ENCODE measurements at places on chromosomes 2 and 18. TPM values are rescaled to one million over a fixed set of nuclear protein-coding genes. Genes with fewer than 3 reads are reported as not detected.

- no peak for DNase-seq
Observed at GRCh38 chr2:46365913-46366667, 68.9 kb downstream of the EPAS1 start.

DNA sequence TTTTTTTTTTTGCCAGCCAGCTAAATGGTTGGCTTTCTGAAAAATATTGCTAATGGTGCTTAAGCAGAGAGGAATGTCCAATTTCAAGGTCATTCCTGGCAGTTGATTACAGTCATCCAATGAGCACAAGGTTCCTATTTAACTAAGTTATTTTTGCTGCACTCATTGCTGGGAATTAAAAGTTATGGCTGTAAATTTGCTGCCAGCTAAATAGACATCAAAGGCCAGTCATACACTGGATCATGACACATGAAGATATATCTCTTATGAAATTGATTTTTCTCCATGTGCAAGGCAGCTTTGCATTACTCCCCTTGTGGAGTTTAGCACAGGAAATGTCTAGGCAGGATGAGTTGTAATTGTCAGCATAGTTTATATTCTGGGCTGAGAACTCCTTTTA lies 1898.4 kb upstream of the CELF4 start:
- DNase-seq: no peak

GRCh38 chr2:152468899-152469692 lies 134.1 kb downstream of the FMNL2 start:
- DNase-seq: no peak

The CGREF1 gene
- polyA plus RNA-seq: 0.74 TPM

DNA sequence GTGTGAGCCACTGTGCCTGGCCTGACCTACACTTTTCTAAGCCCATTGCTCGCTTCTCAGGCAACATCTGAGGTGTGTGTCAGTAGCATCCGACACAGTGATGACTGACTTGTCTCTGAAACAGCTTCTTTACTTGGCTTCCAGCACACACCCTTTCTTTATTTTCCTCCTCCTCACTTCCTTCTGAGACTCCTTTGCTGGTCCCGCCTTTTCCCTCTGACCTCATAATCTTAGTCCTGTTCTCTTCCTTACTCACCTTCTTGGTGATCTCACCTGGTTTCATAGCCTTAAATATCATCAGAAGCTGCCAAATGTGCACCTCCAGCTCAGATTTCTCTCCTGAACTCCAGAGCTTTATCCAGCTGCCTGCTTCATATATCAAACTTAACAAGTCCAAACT lies 66.6 kb upstream of the PELI1 start:
- DNase-seq: no peak

- no peak for DNase-seq
Observed at GRCh38 chr18:1774261-1774660, 797.0 kb downstream of the METTL4 start.

DNA sequence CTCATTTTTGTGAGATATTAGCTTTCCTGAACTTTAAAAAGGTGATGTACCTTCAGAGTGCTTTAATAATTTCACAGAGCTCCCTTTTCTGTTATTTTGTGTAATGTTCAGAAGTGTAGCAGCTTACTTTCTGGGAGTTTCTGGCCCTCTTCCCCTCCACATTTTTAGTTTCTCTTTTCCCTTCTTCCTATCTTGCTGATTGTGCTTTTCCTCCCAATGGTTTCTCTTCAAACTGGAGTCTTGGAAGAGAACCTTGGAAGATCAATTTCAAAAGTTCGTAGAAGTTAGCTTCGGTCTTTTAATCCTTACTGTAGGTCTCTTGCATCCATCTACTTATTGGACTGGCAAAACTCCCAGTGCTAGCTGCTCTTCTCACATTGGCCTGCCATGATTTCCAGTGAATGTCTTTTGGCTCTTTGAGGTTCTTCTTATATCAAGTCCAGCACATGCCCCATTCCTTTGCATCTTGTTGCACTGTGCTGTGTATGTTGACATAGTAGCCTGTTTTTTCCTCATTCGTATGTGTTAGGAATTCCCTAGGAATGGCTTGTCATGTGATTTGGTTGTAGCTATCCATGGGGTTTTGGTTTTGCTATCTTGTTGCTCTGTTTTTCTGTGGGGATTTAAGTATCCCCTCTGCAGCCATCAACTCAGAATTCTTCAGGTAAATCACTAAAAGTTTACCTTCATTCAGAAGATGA lies 7.8 kb downstream of the CCNT2 start:
- DNase-seq: no peak

DNA sequence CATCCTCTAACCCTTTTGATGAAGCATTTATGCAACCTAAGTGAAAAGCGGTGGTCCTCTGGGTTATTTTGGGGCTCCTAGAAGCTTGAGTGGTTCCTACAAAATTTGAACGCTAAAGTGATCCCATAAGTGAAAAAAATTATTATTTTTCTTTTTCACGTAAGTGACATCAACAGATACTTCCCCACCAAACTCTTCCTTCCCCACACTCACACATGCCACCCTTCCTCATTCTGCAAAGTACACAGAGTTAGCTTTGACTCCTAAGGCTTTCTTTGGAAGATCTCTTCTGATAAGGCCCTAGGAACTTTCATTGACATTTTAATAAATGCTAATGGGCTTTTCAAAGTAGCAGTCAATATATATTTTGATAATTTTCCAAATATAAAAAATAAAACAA lies 109.7 kb downstream of the DOCK10 start:
- no peak for DNase-seq

GRCh38 chr2:96535331-96535730 lies 1.2 kb upstream of the ARID5A start:
- DNase-seq: no peak

DNA sequence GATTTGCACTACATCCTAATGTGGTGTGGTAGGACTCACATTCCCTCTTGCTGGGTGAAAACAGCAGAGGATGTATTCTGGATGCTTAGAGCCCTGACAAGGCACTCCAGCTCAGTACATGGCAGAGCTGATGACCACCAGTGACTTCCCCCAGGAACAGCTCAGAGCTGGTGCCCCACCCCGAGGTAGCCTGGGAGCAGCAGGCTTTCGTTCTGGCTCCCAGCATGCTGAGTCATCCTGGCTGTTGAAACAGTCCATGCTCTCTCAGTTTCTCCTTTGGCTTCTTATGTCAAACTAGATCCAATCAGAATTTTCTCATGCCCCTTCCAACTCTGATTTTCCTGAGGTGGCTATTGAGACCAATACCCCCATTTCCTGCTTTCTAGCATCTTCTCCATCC lies 438.2 kb downstream of the NBAS start:
- DNase-seq: no peak

The DCAF17 gene
- polyA plus RNA-seq: 18.3 TPM

- no peak for DNase-seq
Observed at GRCh38 chr2:217609952-217610351, 392.8 kb downstream of the TNS1 start.

GRCh38 chr2:71330155-71330554 lies 1.4 kb upstream of the ZNF638 start:
- DNase-seq: no peak

The SLC5A7 gene
- not detected for polyA plus RNA-seq

The PRSS56 gene
- polyA plus RNA-seq: not detected

DNA sequence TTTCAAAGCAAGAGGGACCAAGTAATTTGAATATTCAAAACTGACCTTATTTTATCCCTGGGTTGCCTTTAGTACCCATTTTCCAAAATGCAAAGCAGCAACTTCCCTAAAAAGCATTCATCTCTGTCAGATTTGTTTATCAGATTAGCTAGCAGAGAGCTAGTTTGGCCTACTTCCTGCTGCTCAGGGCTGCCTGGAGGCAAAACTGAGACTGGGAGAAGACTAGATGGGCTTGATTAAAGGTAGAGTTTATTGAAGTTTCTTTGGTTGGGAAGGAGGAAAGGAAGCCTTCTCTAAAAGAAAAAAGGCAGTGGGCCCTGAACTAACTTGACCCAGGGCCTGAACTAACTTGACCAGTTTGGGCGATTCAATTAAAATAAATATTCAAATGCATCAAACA lies 426.1 kb upstream of the FAM98A start:
- no peak for DNase-seq

The LDLRAD4 gene
- polyA plus RNA-seq: not detected

The PDE11A gene
- 0.24 TPM for polyA plus RNA-seq

All from AG04450 (cell line).